ENCODE measurements at places on chromosomes 12 and 14.

GRCh38 chr12:88600272-88600671 lies 20.0 kb upstream of the KITLG start:
- no peak for DNase-seq

DNA sequence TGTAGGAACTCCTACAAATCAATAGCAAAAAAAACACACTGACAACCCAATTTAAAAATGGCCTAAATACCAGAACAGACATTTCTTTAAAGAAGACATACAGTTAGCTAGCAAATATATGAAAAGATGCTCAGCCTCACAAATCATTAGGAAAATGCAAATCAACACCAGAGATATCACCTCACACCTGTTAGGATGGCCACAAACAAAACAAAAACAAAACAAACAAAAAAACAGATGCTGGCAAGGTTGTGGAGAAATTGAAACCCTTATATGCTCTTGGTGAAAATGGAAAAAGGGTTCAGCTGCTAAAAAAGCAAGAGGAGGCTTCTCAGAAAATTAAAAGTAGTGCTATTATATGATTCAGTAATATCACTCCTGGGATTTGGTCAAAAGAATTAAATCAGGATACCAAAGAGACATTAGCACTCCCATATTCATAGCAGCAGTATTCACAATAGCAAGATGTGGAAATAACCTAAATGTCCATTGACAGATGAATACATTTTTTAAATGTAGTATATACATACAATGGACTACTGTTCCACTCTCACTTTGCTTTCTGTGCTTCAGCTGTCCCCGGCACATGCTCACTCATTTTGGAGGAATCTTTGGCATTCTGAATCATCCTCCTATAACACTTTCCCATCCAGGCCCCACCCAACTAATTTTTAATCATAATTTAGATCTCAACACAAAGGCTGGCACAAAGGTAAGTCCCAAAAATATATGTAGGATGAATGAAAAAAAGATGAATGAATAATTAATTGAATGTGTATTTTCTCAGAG lies 99.1 kb downstream of the SYT1 start:
- DNase-seq, result no peak

- DNase-seq, result no peak
Observed at GRCh38 chr12:80364056-80364455, 80.0 kb upstream of the PTPRQ start.

- no peak for DNase-seq
Observed at GRCh38 chr12:52239767-52240166, 6.7 kb downstream of the KRT7 start.

DNA sequence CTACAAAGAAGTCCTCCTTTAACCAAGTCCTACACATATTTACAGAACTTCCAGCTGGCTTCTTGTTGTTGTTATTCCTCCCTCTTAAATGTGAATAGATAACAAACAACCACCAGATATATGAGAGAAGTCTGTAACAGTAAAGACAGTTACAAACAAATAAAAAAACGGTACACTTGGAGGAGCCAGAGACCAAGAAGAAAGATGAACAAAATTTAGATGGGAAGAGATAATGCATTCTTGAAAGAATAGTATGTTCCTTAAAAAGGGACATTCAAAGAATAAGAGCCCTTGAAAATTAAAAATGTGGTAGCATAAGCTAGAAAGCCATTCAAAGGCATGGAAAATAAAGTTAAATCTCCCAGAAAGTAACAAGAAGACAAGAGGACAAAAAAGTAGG lies 25.9 kb downstream of the SLCO1A2 start:
- no peak for DNase-seq

GRCh38 chr12:16555630-16556029 lies 50.3 kb downstream of the LMO3 start:
- no peak for DNase-seq

DNA sequence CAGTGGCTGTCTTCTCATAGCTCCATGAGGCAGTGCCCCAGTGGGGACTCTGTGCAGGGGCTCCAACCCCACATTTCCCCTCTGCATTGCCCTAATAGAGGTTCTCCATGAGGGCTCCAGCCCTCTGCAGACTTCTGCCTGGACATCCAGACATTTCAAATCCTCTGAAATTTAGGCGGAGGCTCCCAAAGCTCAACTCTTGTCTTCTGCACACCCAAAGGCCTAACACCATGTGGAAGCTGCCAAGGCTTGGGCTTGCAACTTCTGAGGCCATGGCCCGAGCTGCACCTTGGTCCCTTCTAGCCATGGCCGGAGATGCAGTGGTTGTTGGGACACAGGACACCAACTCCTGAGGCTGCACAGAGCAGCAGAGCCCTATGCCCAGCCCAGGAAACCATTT lies 20.5 kb upstream of the PPP2R5C start:
- DNase-seq, result no peak

DNA sequence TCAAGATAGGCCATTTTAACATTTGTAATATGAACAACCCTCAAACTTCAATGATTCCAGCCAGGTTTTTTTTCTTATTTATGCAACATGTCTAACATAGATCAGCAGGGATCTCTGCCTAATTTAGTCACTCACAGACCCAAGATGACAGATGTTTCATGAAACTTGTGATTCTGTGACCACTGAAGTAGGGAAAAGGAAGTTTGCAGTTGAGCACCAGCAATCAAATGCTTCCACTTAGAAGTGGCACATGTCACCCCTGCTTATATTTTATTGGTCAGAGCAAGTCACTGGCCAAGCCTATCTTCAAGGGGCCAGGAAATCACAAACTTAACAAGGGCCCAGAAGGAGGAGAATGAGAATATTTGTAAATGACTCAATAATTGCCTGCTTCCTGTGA lies 150.6 kb downstream of the BCAT1 start:
- no peak for DNase-seq

DNA sequence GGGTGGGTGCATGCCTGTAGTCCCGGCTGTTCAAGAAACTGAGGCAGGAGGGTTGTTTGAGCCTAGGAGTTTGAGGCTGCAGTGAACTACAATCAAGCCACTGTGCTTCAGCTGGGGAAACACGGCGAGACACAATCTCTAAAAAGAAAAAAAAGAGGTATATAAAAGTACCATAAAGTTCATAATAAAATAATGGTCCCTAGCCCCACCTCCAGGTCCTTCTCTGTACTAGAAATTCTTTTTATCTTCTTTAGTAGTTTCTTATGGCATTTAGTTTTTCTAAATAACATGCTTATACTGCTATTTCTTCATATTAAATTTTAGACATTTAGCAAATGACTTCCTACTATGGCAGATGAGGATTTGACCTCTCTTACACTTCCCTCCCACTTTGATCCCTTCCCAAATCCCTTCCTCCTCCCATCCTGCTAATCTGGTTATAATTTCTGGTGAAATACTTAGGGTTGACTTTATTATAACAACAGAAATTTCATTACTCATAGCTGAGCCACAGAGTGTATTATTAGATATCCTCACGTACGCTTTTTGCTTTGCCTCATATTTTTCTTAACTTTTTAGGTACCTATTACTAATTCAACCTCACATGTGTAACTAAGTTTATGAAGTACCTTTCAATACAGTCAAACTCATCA lies 94.7 kb downstream of the SLC41A2 start:
- no peak for DNase-seq

DNA sequence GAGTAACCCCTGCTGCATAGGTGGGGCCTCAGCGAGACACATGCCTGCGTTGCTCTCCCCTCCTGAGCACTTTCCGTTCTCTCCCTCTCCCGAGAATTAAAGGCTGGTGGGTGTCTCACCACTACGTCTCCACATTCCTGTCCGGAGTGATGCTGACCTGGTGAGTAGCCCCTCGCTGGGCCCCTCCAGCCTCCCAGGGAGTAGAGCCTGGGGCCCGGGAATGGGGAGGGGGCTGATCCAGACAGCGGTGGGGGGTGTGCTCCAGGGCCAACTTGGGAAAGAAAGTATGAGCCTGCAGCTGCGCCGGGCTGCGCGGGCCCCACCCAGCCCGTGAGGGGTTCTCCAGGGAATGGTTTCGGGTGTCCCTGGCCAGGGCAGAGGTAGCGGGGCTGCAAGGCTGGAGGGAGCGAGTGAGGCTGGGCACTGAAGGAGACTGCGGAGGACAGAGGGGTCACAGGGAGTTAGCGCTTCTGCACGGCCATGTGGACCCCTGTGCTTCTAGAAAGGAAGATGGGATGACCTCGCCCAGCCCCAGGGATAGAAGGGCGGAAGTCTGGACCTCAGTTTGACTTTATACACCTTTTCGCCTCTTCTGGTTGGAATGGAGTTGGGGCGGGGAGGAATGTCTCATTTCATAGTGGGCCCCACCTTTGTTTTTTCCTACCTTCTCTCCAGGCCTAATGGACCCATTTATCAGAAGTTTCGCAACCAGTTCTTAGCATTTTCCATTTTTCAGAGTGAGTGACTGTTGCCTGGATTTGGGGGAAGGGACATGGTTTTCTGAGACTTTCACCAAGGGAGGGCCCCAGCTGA lies 22.5 kb downstream of the RHOF start:
- peak; percentile 20 for DNase-seq

- DNase-seq, result no peak
Observed at GRCh38 chr14:74634964-74635363, 22.9 kb upstream of the LTBP2 start.

- no peak for DNase-seq
Observed at GRCh38 chr12:95997911-95998510, 1.9 kb upstream of the HAL start.

DNA sequence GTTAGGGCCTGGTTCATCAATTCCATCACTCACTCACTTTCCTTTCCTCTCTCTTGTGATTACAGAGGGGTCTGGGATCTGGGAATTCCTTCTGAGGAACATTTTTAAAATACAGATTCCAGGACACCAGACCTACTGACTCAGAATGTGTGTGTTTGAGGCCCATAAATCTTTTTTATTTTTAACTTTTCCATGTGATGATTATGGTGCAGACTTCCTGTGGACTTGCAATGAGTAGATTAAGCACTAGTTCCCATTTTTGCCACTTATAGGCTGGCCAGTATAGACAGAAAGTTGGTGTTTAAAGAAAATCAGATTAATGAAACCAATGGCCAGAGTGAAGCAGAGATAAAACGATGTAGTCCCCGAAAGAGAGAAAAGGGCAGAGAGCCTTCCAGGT lies 28.1 kb downstream of the SLC41A2 start:
- no peak for DNase-seq

GRCh38 chr14:28759653-28760313 lies 6.8 kb upstream of the FOXG1 start:
- DNase-seq, result peak; percentile 79

GRCh38 chr14:102096569-102097188 lies 9.8 kb upstream of the HSP90AA1 start:
- peak; percentile 78 for DNase-seq

GRCh38 chr14:99407416-99407815 lies 73.2 kb downstream of the SETD3 start:
- DNase-seq, result no peak

- no peak for DNase-seq
Observed at GRCh38 chr12:63863658-63864453, 19.4 kb downstream of the SRGAP1 start.

GRCh38 chr12:1613860-1614259 lies 15.2 kb upstream of the WNT5B start:
- no peak for DNase-seq

DNA sequence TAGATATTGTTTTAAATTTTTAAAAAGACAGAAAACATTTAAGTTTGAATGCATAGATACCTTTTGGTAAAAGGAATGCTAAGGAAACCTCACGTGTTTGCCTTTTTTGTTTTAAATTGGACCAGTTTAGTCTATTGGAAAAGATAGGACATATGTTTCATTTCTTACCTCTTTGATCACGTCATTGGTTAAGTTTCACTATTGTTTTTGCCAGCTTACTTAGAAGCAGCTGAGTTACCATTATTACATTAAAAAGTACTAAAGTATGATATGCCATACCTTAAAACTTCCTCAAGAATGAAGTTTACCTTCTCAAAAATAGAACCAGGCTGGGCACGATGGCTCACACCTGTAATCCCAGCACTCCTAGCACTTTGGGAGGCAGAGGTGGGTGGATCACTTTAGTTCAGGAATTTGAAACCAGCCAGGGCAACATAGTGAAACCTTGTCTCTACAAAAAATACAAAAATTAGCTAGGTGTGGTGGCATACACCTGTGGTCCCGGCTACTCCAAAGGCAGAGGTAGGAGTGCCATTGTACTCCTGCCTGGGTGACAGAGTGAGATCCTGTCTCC lies 54.4 kb downstream of the SRGAP1 start:
- no peak for DNase-seq

- no peak for DNase-seq
Observed at GRCh38 chr14:96686126-96686525, 111.1 kb upstream of the VRK1 start.

DNA sequence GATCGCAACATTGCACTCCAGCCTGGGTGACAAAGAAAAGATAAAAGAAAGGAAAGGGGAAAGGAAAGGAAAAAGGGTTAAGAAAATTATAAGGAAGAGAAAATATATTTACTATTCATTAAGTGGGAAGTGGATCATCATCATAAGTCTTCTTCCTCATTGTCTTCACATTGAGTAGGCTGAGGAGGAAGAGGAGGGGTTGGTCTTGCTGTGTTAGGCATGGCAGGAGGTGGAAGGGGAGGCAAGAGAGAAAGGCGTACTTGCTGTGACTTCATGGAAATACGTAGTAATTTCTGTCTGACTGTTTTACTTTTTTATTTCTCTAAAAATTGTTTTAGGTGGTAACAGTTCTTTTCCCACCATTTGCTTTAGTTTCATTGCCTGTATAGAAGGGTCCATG lies 26.2 kb downstream of the FAM177A1 start:
- DNase-seq, result no peak

GRCh38 chr12:68641138-68641537 lies 30.4 kb downstream of the RAP1B start:
- no peak for DNase-seq

- no peak for DNase-seq
Observed at GRCh38 chr12:75661908-75662307, 150.5 kb upstream of the KRR1 start.

DNA sequence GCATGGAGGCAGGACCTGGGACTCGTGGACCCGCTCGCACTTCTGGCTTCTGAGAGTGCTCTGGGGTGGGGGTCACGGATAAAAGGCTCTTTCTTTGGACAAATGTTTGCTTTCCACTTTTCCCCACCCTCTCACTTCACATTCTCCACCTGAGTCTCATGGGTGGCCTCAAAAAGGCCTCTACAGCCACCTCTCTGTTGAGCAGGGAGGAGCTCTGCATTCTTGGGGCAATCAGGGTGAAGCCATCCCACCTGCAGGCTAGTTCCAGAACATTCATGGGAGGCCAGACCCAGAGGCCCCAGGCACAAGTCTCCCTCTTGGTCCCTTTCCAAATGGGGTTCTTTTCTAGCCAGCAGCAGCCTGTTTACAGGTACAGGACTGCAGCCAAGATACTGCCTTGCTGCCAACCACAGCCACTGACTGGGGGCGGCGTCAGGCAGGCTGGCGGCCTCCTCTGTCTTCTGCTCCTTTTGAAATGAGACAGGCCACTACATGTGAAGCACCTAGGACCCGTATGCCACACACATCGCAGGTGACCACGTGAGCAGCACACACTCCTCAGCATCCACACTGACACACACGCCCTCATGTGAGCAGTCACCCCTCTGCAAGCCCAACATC lies 18.2 kb upstream of the CEBPE start:
- DNase-seq, result no peak

GRCh38 chr14:31930070-31930469 lies 147.0 kb upstream of the ARHGAP5 start:
- no peak for DNase-seq

Measured in retina (tissue), 1 donor.